Fibroblast of skin of scalp (primary cell): ENCODE measurements at places on chromosomes 2 and 18.

- peak; percentile 97 for DNase-seq
These were observed at the start of gene UGGT1 for GRCh38 chr2:128090945-128091725. Gene UGGT1, plus strand, starts transcription at chr2:128091200. Its CDS starts 158 bp downstream, at chr2:128091358.

DNA sequence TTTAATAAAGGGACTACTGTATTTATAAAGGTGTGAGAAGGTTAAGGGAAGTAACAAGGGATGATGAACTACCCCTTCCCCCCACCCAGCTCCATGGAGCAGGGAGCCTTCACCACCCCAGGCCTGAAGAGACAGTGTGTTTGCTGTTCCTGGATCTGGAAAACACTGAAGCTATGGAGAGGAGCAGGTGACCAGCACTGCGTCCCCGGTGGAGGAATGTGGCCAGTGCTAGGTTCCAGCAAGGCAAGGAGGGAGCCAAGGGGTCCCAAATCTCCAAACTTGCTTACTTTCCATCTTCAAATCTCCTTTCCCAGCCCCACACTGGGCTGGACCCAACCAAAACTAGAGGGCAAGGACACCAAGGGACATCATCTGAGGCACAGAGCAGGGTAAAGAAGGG is 128.7 kb upstream of the CD302 start:
- DNase-seq = no peak

DNA sequence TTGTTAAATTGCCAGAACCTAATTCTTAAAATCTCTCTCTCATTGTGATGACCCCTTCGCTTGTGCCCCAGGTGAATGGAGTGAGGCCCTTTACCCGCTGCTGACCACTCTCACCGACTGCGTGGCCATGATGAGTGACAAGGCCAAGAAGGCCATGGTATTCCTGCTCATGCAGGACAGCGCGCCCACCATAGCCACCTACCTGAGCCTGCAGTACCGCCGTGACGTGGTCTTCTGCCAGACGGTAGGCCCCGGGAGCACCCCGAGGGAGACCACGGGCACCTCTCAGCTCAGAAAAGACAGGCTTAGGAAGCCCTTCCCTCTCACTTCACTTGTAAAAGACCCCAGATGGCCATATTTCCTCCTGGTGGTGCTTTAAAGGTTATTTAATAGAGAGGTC is 44.9 kb downstream of the COA5 start:
- DNase-seq = no peak

DNA sequence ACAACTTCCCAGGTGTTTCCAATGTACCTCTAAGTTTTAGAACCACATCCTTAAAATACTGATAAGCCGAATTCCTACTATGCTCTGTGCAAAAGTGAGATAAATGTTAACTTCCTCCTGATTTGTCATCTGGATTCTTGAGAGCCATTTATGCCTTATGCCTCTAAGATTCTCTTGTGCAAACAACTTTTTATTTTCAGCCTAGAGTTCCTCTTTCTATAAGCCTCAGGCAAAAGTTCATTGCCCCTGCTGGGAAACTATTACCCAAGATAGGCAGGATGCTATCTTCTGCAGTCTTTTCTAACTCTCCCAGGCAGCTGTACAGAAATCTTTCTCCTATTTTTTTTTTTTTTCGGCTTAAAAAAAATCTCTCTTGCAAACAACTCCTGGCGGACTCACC is 216.1 kb downstream of the KCNJ3 start:
- DNase-seq = no peak

DNA sequence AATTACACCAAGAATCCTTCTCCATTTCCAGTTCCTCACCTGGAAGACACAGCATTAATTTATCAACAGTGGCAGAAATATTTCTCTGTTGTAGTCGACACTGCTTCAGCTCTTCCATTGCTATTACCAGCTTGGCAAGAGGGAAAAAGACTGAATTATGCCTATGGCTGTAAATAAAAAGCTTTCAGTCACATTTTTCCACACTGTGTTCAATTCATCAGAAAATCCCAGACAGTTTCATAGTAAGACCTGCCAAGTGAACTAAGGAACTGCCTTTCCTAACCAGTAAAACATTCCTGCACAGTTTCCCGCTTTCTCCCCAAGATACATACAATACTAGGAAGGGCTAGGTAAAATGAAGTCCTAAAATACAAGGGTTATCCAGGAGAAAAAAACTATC is 94.7 kb downstream of the EXOC6B start:
- no peak for DNase-seq

DNA sequence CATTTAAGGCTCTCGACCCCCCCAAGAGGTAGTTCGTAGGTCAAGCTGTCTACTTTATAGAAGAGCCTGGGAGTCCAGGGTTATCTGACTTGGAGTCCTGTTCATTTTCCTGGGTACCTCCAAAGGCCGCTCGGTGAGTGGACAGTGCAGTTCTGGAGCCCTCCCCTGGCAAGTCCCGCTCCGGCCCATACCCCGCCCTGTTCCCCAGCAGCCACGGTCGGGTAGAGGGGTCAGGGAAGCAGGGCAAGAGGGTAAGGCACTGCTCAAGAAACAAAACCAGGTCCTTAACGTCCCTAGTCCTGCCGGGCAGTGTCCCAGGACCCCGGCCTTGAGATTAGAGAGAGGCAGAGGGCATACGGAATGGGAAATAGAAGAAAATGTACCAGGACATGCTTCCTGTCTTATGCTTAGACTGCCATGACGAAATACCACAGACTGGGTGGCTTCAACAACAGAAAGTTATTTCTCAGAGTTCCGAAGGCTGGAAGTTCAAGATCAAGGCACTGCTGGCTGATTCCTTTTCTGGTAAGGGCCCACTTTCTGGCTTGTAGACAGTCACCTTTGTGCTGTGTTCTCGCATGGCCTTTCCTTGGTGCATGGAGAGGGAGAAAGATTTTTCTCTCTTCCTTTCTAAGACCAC is 5.4 kb upstream of the HPCAL1 start:
- no peak for DNase-seq

DNA sequence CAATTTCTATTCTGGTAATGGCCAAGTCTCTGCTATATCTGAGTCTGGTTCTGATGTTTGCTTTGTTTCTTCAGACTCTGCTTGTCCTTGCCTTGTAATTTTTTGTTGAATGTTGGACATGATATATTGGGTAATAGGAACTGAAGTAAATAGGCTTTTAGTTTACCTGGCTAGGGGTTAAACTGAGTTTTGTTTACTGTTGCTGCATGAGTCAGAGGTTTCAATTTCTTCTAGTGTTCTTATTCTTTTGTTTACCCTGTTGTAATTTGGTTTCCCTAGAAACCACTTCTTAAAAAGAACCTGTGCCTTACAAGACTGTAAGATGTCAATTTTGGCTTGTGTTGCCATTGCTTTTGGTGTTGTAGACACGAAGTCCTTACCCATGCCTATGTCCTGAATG is 285.0 kb upstream of the KCNH7 start:
- no peak for DNase-seq

GRCh38 chr2:207688597-207688996 is 22.8 kb upstream of the CCNYL1 start:
- no peak for DNase-seq

DNA sequence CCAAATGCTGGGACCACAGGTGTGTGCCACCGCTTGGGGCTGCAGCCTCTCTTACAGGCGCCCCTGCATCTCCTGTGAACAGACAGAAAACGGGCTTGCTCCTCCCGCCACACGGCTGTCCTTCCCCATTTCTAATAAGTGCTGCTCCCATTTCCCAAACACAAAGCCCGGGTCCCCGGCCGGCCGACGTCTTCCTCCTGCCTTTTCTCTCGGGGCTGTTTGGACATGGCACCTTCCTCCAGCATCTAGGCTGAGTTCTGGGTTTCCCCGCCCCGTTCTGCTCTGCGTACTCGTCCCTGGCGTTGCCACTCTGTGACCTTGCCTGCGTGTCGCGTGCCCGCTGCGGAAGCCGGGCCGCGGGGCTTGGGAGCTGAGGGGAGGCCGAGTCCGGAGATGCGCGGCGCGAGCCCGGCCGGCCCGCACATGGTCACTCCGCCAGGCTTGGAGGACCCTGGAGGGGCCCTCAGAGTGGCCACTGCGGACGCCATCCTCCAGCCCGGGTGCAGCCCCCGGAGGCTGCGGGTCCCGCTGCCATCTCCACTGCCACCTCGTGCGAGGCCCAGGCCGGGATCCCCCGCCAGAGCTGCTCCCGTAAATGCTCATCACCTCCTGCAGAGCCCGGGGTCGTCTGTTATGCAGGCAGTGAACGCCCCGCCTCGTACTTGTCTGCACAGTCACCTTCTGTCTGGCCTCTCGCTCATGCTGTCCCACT is 26.3 kb downstream of the PRELID3A start:
- DNase-seq = no peak

DNA sequence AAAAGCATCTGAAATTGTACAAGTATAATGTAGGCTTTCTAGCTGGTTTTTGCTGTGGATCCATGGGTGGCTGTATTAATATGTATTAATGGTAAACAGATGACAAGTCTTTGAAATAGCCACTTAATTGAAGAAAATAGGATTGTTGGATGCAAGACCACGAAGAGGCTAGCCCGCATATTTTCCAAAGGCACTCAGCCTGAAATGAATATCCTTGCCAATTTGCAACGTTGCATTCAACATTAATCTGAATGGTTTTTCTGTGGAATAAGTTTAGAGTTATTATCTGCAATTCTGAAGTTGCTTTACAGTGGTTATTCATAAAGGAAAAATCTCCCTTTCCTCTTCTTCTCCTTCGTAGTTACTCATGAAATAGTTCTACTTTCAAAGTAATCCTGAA is 86.2 kb upstream of the SPATS2L start:
- peak; percentile 23 for DNase-seq

GRCh38 chr2:203960811-203961210 is 24.2 kb downstream of the ICOS start:
- DNase-seq = peak; percentile 49

- peak; percentile 70 for DNase-seq
These were observed 413.8 kb downstream of the RAD51AP2 start for GRCh38 chr2:17104454-17104853.

- DNase-seq = no peak
These were observed 1039.0 kb downstream of the SOCS6 start for GRCh38 chr18:71327850-71328249.

DNA sequence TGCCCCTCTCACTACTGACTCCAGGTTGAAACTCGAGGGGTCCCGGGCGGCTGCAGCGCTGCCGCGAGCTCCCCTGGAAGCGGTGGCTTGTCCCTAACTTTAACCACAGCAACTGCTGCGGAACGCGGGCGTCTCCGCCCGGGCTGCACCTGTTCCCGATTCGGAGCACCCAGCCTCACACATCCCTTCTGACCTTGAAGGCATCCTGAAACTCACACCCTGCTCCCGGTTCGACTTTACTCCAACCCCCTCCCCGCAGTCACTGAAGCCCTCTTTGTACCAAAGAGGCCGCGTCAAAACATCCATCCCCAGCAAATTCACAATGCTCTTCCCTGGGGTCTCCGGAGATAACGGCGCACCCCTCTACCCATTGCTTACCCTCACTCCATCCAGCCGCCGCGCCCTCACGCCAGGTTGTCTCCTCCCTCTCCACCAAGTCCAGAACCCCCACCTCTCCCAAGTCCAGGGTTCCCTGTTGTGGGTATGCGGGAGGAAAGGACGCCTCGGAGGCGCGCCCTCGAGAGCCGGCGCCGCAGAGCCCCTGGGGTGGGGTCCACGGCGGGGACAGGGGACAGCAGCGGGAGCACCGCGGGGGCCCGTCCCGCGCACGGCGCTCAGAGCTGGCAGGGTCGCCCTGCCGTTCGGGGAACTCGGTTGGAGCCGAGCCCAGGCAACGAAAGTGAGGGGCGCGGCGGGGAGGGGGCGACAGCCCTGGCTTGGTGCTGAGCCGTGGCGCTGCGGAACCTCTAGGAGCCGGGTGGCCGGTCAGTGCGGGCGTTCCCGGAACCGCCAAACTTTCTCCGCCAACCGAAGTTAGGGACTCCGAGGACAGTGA is 934 bp downstream of the MYO5B start:
- no peak for DNase-seq

- no peak for DNase-seq
These were observed 18.3 kb upstream of the KIF3C start for GRCh38 chr2:26000561-26001082.

DNA sequence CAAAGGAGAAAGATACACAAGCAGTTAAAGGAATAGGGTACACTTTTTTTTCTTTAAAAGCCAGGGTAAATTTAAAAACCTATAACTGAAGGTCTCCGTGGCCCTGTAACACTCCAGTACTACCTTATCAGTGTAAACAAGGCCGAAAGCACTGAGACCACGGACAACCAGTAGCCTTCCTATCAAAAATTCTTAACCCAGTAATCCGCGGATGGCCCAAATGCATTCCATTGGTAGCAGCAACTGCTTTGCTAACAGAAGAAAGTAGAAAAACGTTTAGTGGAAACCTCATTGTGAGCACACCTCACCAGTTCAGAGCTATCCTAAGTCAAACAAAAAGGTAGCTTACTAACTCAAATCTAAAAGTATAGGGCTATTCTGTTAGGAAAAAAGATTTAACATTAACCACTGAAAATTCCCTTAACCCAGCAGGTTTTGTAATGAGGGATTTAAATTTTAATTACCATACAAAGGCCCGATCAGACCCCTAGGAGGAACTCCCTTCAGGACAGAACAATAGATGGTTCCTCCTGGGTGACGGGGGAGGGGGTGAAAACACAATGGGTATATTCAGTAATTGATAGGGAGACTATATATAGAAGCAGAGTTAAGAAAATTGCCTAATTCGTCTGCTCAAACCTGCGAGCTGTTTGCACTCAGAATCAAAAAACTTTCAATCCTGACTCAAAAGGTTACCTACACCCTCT is 50.8 kb upstream of the CWC22 start:
- DNase-seq = no peak

DNA sequence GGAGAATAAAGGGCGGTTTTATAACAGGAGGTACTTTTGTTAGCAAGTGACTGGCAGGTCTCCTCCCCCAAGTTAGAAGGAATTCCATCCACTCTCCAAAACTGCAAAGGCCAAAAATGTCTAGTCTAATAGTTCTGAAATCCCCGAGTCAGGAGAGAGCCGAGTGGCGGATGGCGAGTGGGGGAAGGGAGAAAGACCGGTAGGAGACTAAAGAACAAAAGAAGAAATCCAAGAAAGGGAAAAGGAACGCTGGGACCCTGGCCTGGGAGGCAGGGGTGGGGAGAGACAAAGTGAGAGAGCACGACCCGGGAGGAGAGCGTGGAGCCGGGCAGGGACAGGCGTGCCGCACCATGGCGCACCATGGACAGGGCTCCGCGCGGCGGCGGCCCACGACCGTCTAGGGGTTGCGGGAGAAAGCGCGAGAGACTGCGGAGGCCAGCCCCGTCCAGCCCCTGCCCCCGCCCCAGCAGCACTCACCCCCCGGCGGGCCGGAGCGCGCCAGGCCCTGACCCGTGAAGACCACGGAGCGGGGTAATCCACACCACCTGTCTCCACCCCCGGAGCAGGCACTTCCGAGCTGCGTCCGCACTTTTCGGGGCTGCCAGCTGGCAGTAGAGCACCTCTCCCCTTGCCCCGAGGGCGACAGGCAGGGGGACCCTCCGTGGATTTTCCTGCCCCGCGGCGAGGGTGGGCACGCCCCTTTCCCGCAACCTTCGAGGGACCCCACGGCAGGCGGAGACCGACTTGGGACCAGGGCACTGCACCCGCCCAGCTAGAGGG is 1.6 kb downstream of the CDH2 start:
- peak; percentile 59 for DNase-seq

DNA sequence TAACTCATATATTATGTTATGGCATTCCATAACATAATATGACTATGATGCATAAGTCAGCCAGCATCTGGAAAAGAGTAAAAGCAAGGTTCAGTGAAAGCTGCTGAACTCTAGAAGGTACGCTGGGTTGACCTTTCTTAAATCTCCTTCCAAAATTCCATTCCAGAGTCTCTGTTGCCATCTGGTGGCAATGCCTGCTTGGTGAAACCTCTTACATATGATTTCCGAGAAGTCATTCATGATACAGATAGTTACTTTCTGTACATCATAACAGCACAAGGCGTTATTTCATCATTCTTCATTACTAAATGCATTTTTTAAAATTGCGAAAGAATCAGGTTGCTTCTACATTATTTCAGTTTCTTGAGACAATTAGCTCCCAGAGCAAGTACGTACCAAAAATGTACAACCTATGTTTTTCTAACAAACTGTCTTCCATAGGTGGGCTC is 7.0 kb upstream of the EPG5 start:
- DNase-seq = peak; percentile 89
